ENCODE measurements at places on chromosomes 6 and 20.

DNA sequence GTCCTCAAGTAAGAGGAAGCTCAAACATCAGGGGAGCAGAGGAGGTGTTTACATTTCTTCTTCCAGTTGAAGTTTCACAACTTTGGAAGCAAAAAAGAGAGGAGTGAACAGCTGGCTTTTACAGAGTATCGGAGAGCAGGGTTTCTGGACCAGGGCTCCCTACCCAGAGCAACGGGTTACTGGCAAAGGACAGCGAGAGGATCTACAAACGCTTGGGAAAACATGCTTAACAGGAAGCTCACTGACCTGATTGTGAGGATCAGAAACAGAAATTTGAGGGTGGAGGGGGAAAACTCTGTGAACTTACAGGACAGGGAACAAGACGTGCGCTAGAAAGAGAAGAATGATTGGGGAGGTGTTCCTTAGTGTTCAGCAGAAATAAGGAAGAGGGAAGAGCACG is 85.7 kb upstream of the TAB2 start:
- DNase-seq: peak; percentile 79

- no peak for DNase-seq
Measured at GRCh38 chr6:17721671-17722070, 14.9 kb upstream of the NUP153 start.

DNA sequence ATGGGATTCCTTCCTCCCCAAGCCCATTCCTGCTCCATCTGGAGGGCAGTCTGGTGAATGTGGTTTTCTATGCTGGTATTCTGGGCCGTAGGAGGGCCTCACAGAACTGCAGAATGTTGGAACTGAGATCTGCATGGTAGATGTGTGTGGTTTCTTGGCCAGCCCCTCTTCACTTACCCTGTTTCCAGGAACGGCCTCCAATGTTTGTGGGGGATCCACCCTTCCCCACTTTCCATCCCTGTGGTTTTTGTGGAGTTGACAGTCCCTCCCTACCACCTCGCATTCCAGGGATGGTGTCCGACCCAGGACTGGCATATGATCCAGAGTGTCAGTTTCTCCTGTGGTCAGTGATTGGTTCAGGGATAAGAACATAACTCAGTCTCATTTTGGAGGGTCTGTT is 26.7 kb upstream of the TMEM14A start:
- no peak for DNase-seq

DNA sequence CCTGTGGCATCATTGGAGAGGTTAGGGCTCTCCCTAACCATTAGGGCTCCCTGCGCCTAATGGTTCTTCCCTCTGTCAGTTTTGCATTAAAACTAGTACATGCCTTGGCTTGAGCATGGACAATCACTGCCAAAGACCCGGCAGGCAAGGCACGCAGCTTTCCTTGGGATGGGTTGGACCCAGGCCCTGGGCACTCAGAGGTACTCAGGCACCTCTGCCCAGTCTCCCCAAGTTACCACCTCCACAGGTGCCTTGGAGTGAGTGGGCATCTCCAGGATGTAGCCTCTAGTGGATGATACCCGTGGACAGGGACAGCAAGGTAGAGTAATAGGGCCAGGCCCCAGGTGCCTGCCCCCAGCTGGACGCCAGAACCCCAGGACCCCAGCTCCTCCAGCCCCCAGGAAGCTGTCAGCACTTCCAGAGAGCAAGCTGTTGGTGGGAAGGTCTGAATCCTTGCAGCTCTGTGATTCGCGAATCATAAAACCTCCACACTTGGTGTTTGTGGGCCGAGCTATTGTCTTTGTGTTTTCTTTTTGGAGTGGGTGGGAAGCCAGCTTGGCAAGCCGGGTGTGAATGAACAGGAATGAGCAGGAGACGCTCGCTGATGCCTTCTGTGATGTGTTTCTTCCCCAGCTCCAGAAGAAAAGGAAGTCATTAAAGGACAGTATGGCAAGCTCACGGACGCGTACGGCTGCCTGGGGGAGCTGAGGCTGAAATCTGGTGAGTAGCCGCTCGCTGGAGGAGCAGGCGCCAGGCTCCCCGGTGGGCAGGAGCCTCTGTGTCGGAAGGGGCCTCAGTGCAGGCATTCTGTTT is 35.1 kb downstream of the SYNJ2 start:
- no peak for DNase-seq

GRCh38 chr6:125114248-125114858 is 39.2 kb upstream of the TPD52L1 start:
- DNase-seq: peak; percentile 70

- DNase-seq: no peak
Measured at GRCh38 chr6:107787589-107787960, 36.5 kb downstream of the SCML4 start.

DNA sequence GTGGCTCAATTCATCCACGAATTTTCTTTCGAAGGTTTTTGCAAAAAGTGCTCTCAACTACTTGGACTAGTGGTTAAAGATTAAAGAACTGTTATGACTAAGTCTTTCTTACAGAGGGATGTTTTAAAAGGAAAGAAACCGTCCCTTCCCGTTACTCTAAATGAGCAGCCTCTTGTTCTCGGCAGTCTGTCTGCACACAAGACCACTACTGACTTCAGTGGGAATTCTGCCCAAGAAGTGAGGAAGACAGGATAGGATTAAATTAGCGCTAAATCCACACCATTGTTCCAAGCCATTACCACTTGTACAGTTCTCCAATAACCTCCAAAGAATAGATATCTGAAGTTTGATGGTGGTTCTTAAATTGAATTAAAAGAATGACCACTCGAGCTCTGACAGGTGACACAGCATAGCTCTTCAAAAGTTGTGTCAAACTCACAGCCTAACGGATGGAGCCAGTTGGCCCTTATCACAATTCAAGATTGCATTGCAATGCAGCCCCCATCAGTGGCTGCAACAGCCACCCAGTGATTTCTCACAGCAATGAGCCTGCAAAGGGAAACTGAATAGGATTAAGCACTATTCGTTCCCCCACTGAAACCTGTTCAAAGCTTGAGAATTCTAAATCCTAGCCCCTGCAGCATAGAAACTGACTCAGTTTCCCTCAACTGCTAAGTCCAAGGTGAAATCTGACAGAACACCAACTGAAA is 1.8 kb downstream of the EPB41L2 start:
- DNase-seq: peak; percentile 63

- DNase-seq: no peak
Measured at GRCh38 chr6:138714493-138714892, 59.1 kb upstream of the CCDC28A start.

DNA sequence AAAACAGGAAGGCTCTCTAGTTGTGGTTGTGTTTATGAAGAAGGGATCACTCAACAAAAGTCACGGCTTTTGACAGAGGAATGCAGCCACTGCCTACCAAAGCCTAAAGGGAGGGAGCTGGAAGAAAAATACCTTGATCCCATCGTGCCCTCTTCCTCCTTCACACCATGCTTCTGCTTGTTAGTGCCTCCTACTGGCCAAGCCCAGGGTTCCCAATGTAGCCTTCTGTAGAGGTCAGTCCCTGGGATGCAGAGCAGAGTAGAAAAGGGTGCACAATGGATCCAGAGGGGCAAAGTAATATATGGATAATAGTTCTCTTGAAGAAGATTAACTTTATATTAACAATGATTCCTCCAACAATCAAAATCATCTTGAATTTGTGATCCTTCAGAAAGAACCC is 293.5 kb upstream of the FERMT1 start:
- no peak for DNase-seq

DNA sequence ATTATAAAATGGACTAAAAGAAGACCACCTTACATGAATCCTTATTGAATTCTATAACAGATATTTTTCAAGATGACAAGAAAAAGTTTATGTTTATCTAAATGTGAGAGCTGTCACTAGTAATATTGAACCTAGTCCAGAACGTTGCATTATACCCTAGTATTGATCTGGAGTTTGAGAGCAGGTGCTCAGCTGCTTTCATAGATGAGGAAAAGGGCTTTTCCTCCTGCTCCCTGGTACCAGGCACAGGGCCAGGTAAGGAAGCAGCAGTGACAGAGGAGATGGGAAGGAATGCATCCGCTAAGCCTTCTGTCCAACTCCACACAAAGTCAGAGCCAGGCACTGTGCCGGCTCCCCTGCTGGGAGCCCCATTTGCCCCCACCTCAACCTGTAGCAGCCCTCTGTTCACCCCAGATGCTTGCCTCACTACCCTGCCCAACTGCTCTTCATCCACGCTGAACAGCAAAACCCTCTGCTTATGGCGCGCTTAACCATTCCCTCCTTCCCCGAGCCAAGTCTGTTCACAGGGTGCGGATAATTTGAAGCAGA is 393.1 kb downstream of the FRK start:
- no peak for DNase-seq

- no peak for DNase-seq
Measured at GRCh38 chr6:4953440-4953839, 50.4 kb downstream of the RPP40 start.

DNA sequence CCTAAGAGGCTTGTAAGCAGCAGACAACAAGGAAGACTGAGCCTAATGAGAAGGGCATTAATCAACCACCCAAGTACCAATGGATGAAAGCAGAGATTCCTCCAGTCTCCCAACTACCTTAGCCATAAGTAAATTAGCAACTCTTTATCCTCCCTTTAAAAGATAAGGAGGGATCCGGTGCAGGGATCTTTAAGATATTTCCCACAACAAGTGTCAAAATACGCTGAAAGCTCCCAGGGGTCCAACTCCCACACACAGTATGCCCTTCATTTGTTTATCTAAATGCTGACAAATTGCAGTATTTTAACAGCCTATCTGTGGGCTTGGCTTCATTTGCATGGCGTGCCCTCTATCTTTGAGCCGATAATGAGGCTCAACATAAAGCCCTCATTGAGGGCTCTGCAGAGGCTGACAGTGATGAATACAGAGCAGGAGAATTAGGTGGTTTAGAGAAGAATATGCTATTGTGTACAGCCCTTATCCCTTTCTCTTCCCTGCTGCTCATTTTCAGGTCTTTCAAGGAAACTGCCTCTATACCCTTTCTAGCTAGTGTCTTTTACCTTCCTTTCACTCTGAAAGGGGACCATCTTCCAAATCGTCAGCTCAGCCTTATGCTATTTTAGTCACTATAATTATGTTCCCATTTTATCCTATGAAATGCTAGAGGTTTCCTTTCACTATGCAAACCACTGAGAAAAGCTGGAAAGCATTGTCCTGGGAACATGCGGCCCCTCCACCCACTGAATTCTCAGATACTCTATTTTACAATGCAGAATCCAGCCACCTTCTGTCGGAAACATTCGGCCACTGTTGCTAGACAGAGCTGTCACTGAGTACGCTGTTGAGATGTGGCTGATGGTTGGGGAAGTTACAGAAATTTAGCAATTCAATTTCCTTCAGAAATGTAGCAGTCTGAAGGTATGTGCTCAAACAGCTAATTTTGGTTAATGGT is 575.2 kb upstream of the JAG1 start:
- DNase-seq: no peak

- DNase-seq: no peak
Measured at GRCh38 chr6:53579338-53579737, 34.4 kb upstream of the GCLC start.

- DNase-seq: no peak
Measured at GRCh38 chr6:5968817-5969734, 37.6 kb downstream of the NRN1 start.

DNA sequence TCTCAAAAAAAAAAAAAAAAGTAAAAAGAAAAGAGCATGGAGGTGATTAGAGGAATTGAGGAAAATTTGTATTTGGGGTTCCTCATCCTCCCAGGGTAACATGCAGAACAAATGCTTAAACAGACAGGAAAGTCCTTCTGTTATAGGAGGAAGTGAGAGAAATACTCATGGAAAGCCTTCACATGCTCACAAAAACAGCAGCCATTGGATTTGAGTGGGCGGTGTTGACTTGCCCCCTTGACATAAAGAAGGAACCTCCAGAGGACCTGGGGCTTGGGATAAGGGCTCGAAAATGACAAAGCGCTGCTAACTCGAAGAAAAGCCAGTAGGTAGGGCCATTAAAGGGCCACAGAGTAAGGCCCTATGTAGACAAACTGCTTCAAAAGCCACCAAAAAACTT is 17.5 kb upstream of the SAMHD1 start:
- DNase-seq: no peak

GRCh38 chr6:6705915-6706675 is 117.6 kb downstream of the LY86 start:
- no peak for DNase-seq

DNA sequence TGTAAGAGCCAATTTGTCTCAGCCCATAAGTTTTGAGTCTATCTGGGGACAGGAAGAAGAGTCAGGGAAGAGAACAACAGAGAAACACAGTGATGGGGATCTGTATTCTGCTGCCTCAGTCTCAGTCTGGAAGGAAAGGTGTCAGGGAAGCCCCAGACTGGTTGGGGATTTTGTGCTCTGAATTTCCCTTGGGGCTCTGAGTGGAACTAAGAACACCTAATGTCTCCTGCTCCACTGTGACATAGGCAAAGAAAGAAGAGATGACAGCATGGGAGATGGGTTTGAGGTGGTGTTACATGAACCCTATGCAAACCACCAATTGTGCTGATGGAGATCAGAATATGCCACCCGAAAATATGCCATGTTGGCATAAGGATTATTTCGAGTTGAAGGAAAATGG is 139.5 kb upstream of the MYLIP start:
- no peak for DNase-seq

DNA sequence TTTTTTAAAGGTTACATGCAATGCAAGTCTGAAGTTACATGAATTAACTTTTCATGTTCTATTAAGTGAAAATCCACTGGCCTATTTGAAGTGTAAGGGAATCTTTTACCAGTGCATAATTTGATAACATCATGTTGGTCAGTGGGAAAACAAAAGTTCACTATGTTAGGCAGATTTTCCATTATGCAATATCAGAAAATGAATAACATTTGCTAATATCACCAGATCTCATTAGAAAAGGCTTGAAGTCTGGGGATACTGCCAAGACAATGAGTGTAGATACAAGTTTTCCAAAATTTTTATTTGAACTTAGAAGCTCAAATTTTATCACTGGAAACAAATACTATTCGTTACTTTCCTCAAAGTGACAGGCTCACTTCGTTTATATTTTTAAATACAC is 296.4 kb upstream of the CDH4 start:
- no peak for DNase-seq

GRCh38 chr20:11952639-11953038 is 34.9 kb downstream of the BTBD3 start:
- DNase-seq: no peak

DNA sequence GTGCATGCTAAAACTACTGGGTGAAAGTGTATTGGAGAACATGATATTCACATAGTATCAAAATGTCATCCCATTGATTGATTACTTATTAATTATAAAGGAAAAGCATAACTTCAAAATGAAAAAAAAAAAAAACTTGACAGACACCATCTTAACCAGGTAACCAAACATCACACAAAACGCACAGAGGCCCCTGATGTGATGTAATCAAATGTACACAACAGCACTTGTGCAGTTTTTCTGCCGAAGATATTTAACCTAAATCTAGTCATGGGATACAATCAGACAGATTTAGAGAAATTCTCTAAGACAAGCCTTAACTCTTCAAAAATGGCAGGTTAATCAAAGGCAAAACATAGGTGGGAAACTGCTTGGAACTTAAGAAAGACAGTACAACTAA is 102.0 kb upstream of the TENT5A start:
- no peak for DNase-seq

DNA sequence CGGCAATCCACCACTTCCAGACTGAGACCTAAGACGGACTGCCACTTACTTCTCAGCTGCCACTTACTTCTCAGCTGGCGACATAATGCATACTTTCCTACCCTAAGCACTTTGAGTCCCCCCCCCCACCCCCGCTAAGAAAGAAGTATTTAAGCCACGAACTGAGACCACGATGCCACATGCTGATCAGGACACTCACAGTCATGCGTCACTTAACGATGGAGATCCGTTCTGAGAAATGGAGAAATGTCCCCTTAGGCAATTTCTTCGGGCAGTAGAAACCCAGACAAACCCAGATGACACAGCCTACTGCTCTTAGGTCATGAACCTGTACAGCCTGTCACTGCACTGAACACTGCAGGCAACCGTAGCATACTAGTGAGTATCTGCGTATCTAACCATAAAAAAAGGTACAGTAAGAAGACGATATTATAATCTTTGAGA is 690 bp downstream of the IFNGR1 start:
- DNase-seq: peak; percentile 76

Data from fibroblast of villous mesenchyme (primary cell).